Kidney capillary endothelial cell (primary cell): ENCODE measurements at places on chromosomes 12 and 14.
A peak's percentile ranks its signal among the peaks of the same experiment; 100 is the strongest.

- DNase-seq = peak; percentile 67
These were observed 51.1 kb downstream of the HSPB8 start for GRCh38 chr12:119229837-119230236.

- DNase-seq = peak; percentile 38
These were observed 9.3 kb downstream of the KRAS start for GRCh38 chr12:25241167-25242020.

GRCh38 chr12:57983146-57983857 lies 41.9 kb downstream of the ATP23 start:
- DNase-seq = peak; percentile 56

- DNase-seq = no peak
These were observed 178.9 kb upstream of the FKBP4 start for GRCh38 chr12:2615665-2616402.

- no peak for DNase-seq
These were observed 5.7 kb upstream of the CTDSP2 start for GRCh38 chr12:57852200-57852599.

DNA sequence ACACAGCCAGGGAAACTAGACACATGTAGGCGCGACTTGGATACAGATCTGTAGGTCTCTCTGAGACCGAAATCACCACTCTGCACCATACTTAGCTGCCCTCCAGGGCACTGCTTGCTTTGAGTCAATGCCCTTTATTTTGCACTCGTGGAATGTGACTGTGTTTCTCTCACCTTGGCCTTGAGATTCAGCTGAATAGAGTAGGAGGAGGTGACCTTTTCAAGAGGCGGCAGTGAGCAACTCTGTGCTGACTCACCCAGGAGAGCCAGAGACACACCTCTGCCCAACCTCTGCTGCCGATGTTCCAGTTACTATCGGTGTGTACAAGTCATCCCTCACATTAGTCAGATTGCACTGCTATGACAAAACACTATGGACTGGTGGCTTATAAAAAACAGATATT lies 583.4 kb downstream of the VRK1 start:
- no peak for DNase-seq

DNA sequence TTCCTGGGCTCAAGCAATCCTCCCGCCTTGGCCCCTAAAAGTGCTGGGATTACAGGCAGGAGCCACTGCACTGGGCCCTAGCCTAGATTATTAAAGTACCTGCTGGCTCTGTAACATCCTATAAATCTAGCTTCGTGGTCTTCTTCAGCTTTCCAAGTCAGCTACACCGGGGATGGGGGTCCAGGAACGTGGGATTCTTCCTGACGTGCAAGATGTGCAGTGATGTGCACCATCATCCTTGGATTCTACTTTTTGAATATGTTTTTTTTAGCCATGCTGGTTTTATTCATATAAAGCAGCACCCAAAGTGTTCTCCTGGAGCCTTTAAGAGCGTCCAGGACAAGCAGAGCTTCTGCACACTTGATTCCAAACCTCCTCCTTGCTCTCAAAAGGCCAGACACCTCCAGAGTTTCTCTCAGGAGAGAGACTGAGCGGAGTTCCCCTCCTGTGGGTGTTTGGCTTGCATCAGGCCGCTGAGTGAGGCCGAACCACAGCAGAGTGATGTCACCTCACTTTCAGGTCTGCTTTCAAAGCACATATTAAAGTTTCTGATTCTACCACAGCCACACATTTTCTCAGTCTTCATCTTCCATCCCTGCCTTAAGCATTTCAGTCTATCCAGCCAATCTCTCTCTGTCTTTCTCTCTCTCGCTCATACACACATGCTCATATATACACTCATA lies 33.4 kb downstream of the VCPKMT start:
- no peak for DNase-seq

GRCh38 chr14:51677266-51677665 lies 25.6 kb downstream of the FRMD6 start:
- no peak for DNase-seq

GRCh38 chr12:69661386-69661785 lies 37.7 kb downstream of the BEST3 start:
- no peak for DNase-seq

DNA sequence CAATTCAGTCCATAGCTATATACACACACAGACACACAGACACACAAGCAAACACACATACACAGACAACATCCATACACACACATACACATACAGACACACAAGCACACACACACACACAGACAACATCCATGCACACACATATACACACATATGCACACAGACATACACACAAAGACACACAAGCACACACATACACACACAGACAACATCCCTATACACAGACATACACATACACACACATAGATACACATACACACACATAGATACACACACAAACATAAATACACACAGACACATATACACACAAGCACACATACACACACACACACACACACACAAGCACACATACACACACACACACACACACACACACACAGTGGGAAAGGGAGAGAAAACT lies 254.8 kb downstream of the VRK1 start:
- no peak for DNase-seq

DNA sequence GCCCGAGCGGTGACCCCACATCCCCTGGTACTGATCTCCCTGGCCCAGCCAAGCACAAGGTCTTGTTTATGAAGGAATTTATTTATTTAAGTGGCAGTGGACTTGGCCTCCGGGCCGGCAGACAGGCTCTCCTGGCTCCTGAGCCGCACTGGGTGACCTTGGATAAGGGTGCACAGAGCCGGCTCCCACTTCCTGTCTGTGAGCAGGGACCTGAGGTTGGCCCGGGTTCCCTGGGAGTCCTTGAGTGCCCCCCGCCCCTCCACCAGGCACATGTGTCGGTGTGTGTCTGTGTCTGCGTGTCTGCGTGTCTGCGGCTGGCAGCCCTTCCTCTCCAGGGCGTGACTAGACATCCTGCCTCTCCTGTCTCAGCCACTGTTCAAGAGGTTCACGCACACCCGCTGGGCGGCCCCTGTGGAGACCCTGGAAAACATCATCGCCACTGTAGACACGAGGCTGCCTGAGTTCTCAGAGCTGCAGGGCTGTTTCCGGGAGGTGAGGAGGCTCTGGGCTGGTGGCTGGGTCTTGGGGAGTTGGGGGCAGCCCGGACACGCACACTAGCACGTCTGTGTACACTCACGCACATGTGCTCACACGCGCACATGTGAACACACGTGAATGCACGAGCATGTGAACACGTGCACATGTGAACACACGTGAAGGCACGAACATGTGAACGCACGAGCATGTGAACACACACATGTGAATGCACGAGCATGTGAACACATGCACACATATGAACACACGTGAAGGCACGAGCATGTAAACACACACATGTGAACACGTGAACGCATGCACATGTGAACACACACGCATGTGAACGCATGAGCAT lies 9.3 kb downstream of the TNFAIP2 start:
- no peak for DNase-seq

DNA sequence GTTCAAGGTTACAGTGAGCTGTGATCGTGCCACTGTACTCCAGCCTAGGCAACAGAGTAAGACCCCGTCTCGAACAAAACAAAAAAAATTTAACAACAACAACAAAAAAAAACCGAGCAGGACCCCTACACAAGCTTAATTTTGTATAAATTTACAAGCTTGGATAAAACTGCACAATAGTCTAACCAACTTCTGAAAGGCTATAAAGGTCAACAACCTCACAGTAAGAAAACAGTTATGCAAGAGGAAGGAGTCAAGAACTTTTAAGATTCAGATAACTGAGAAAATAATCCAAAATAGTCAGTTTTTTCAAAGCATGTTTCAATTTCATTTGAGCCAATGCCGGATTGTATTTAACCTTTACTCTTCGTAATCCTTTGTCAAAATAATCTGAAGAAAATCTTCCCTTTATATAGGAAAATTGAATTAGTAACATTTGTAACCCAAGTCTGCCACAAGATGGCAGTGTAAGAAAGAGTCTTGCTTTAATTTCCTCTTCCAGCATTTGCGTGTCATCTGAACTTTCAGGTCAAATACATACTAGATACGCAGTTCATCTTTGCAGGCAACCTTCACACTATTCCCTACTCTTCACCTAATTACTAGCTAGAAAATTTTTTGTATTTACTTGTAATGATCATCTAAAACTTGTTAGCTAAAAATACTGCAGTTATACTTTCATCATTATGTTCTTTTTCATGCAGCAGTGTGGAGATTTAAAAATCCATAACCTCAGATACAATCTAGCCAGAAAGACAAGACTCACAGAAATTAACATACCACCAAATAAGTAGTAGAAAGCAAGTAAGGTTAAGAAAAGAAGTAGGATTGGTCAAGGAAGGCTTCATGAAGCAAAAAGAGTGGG lies 5.8 kb downstream of the CCNB1IP1 start:
- peak; percentile 79 for DNase-seq

- DNase-seq = no peak
These were observed 7.4 kb downstream of the TESPA1 start for GRCh38 chr12:54977155-54977554.

- DNase-seq = no peak
These were observed 332.9 kb upstream of the PRICKLE1 start for GRCh38 chr12:42922505-42922850.
